Progenitor cell of endocrine pancreas (in vitro differentiated cells): ENCODE measurements at places on chromosomes 1 and 21. TPM values are rescaled to one million over a fixed set of nuclear protein-coding genes. Genes with fewer than 3 reads are reported as not detected.

DNA sequence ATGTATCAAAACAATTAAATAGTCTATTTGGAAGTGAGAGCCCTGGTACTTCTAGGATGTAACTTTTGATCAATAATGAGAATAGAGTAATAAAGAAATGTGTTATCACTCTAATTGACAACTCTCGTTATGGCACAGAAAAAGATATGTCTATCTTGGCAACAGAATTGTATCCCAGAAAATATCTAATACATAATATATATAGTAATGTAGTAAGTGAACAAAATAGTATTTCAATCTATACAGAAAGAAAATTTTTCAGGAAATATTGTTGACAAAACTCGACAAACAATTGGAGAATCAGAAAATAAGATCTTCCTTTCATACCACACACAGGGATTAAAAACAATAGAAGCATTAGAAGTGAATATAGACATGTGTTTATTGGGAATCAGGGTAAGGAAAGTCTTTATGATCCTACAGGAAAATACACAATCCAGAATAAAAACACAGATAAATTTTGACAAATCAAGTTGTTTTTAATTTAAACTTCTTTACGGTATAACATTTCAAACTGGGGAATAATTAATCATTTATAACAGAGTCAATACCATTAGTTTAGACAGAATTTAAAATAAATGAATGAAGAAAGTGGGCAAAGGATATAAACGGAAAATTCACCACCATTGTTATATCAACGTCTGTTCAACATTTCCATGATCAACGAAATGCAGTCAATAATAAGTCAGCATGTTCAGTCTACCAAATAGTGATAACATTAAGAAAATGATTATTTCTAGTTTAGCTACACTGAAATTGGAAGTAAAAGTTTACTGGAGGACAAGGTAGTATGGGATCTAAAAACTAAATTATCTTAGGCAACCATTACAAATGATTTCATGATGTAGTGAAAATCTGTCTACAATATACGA lies 1526.5 kb upstream of the TPTE start:
- no peak for DNase-seq

- DNase-seq = no peak
Measured at GRCh38 chr21:32817208-32817607, 45.7 kb upstream of the PAXBP1 start.

GRCh38 chr1:221604948-221605347 lies 136.9 kb downstream of the DUSP10 start:
- no peak for DNase-seq

DNA sequence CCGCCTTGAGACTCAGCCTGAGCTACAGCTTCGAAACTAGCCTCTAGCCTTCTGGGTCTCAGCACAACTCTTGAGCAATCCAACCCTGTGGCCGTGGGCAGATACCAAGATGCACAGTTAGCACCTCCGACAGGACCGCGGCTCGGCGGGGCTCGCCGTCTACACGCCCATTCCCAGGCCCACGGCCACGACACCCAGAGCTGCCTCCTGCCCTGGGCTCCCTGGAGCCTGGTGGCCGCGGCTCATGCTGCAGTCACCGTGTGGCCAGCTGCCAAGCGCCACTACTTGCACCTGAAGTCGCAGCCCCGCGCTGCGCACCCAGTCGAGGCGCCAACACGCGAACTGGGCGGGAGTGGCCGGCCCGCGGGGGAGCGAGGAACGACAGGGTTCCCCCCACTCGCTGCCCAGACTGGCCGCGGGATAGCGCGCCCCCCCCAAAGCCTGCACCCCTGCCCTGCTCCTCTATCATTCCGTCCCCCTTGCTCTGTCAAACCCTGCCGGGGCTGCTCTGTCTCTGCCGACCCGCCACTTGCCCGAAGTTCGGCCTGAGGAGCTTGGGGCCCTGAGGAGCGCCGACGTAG lies 729 bp upstream of the CDCA8 start:
- peak; percentile 27 for DNase-seq

GRCh38 chr1:18633422-18634155 lies 2.9 kb downstream of the PAX7 start:
- DNase-seq = no peak

Gene DMRTA2
- total RNA-seq = 0.20 TPM in 1 of 2 replicates, not detected in the other

Gene CASQ1
- total RNA-seq = not detected in 2 replicates

Gene GPR153
- 6.3 and 6.5 TPM in 2 replicates for total RNA-seq
